NCI-H1436 treated with DMSO at 0.1 percent for 48 hours (cell line): ENCODE measurements at places on chromosomes 5 and 9.

GRCh38 chr9:78958892-78959291, 612.9 kb upstream of the TLE4 start:
- DNase-seq: no peak

- DNase-seq: peak; percentile 81
These were observed 104.2 kb downstream of the TRIM32 start for GRCh38 chr9:116791326-116791725.

DNA sequence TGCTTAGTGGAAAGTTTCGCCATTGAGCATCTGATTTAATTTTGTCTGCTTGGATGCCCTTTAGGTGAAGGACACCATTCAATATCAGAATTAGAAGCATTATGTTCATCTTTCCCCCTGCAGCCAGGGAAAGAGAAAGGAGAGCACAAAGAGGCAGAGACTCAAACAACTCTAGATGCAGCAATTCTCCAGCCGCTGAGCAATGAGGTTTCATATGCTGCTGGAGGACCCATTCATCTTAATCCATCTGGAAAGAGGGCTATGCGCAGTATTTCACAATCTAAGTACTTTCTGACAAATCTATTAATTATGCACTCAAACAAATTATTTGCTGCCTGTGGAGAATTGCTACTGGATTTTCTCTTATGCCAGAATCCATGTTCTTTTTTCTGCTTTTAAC, 527.0 kb upstream of the TUSC1 start:
- DNase-seq: no peak

DNA sequence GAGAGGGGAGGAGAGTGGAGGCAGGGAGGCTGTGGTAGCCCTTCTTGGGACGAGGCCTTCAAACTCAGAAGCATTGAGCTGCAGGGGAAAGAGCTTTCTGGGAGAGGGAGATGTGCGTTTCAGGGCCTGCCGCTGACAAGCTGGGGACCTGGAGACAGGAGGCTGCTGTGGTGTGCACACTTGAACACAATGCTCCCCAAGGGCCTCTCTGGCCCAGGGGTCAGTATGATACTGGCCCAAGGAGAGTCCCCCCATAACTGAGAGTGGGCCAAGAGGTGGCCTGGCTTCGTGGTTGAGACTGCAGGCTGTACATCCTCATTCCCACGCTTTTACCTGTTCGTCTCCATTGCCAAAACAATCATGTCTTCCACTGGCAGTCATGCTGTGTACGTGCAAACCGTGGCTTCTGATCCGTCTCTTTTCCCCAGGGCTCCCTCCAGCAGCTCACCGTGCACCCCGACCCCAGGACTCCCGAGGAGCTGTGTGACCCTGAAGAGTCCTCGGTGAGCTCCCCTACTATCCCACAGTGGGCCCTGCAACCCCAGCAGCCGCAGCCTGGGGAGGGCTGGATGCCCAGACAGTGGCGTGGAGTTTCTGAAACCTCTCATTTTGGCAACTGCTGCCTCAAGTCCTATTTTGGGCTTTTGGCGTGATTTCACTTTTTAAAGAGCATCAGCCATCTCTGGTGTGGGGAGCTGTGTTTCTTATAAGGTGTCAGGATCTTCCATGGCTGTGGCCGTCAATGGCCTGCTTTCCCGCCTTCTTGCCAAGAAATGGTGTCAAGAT, 43.4 kb downstream of the COL15A1 start:
- no peak for DNase-seq

DNA sequence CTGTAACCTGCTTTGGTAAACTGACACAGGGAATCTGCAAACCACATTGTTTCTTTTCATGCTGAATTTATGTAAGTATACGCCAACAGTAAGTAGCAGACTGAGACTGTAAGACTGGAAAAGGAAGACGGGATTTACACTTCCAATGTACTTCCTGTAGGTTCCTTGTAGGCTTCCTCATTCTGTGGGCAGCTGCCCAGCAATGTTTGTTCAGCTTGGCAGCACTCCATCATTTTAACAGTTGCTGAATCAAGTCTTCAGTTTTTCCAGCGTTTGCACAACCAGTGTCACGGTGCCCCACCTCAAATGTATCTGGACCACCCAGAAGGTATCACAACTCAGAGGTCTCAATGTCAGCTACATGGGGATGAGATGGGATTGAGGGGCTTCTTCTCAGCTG, 232.6 kb downstream of the PRDM9 start:
- DNase-seq: no peak

DNA sequence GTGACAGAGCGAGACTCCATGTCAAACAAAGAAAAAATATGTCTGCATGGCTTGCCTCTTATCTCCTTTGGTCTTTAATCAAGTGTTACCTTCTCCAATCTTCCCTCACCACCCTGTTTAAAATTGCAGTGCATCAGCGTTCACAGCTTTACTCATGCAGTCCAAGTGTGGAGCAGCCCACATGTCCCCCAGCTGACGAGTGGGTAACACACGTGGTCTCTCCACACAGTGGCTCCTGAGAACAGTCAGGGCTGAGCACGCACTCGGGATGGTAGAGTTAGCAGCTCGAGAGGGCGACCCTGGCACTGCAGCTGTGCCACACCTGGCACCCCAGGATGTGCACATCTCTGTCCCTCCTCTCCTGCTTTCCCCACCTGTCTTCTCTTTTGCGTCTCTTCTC, 25.9 kb upstream of the CFAP157 start:
- DNase-seq: no peak

GRCh38 chr9:34328500-34328986, 525 bp downstream of the KIF24 start:
- DNase-seq: no peak

- no peak for DNase-seq
These were observed 117.8 kb downstream of the MAST4 start for GRCh38 chr5:66713998-66714397.

- DNase-seq: no peak
These were observed 218.4 kb upstream of the MVB12B start for GRCh38 chr9:126108240-126108639.
